RKO (cell line): ENCODE measurements at places on chromosomes 4 and X.

- DNase-seq = no peak
These were observed 53.6 kb downstream of the APOO start for GRCh38 chrX:23854122-23854521.

- DNase-seq = no peak
These were observed 44.0 kb upstream of the PRKG2 start for GRCh38 chr4:81258841-81259550.

DNA sequence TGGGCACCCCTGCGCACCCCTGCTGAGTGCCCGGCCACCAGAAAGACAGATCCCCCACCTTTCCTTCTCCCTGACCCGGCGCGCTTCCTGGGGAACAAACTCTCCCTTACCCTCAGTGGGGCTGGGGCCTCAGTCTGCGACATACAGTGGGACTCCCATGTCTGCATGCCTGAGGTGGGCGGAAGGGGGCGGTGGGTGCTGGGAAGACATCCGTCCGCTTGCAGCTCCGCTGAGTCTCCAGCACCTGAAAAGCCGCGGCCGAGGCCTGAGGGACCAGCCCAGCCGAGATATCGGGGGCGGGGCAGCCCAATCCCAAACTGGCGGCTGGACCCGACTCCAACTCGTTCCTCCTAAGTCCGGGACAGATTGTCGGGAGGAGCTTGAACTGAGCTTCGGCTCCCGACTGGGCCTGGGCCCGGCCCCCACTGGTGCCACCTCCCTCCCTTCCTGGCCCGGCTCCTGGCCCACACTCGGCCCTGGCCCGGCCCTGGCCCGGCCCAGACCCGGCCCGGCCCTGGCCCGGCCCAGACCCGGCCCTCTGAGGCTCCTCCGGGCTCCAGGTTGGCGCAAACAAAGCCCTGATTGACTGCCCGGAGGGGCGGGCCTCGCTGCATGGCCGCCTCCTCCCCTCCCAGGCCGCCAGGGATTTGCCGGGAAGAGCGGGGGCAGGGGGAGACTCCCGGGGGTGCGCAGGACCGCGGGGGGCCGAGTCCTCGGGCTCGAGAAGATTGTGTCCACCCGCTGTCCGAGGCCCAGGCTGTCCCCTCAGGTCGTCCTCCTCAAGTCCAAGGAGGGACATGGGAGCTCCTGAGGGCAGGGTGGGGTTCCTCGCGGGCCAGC lies 877 bp upstream of the SLC16A2 start:
- peak; percentile 60 for DNase-seq

DNA sequence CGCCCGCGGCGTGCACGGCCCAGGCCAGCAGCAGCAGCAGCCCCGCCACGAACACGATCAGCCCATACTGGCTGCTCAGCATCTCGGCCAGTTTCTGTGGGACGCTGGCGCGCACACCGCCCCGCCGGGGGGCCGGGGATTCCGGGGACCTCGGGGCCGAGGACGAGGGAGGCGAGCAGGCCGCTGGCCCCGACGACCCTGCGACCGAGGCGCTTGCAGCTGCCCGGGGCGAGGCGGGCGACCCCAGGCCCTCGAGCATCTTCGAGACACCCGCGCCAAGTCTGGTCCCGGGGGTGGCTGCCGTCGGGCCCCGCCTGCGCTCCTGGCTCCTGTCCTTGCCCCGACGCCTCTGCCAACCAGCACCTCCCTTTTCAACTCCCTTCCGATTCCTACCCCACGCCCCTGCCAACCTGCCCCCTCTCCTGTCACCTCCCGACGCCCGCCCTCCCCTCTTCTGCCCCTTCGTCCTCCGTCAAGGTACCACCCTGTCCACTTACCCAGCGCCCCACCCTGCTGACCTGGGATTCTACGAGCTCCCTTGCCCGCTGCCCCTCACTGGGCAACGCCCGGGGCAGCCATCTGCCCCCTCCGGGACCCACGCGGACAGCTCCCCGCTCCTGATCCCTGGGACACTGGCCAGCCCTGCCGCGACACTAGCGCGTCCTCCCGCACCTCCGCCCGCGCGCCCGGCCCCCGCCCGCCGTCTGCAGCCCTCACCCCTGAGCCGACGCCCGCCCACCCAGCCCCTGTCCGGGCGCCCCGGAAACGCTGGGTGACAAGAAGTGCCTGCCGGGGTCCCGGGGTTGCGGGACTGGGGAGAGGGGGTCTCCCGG lies at the start of gene OTOP1:
OTOP1 (minus strand) TSS at position 324 of the 833 bp plus-strand sequence; CDS start at position 259, 65 bp downstream.
- DNase-seq = no peak

- DNase-seq = no peak
These were observed 14.8 kb downstream of the TBC1D1 start for GRCh38 chr4:37905533-37906169.

DNA sequence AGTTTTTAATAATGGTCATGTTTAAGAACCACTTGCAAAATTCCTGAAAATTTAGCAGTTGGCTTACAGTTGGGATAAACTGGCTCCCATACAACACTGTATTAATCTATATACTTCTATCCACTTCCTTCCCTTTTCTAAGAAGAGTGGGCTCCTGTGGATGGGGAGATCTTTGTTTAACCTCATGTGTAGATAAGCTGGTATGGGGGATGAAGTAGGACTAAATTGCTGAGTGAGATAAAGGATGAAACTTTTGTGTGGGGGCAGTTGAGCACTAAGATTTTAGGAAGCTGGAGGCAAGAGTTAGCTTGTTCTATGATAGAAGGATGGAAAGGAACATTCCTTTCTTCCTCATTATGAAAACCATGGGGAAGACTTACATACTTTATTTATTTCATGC lies 54.6 kb upstream of the ATP8A1 start:
- DNase-seq = no peak

GRCh38 chr4:6107114-6107791 lies 89.0 kb upstream of the C4orf50 start:
- DNase-seq = no peak

DNA sequence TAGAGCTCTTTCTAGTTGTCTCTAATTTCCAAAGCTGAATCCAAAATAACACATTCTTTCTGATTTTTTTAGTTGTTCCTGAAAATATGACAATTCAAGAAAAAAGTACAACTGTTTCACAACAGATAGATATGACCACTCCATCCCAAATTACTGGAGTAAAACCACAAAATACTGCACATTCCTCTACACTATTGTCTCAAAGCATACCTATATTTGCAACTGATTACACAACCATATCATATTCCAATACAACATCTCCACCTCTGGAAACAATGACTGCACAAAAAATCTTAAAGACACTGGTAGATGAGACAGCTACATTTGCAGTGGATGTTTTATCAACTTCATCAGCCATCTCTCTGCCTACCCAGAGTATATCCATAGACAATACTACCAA lies 43.6 kb downstream of the ADGRG4 start:
- no peak for DNase-seq

GRCh38 chr4:150533673-150534072 lies 48.3 kb upstream of the MAB21L2 start:
- no peak for DNase-seq

GRCh38 chr4:111187108-111187507 lies 564.2 kb upstream of the PITX2 start:
- DNase-seq = no peak
